Fibroblast of villous mesenchyme (primary cell): ENCODE measurements at places on chromosomes 6 and 20. TPM values are rescaled to one million over a fixed set of nuclear protein-coding genes. Genes with fewer than 3 reads are reported as not detected.

- DNase-seq, result no peak
Observed at GRCh38 chr20:59318201-59318790, 17.9 kb downstream of the EDN3 start.

The CLVS2 gene
- not detected in 2 replicates for total RNA-seq

GRCh38 chr6:137025786-137026730 lies 18.7 kb downstream of the IL20RA start:
- no peak for DNase-seq

The PBOV1 gene
- not detected in 2 replicates for total RNA-seq

GRCh38 chr20:36574366-36575135 lies 1.2 kb downstream of the TGIF2 start:
- peak; percentile 69 for DNase-seq

GRCh38 chr6:3032986-3033385 lies 33.3 kb downstream of the NQO2 start:
- DNase-seq, result no peak

The THBS2 gene
- total RNA-seq, result 374 and 478 TPM in 2 replicates

The PI16 gene
- total RNA-seq, result under 0.01 TPM in 2 replicates

- no peak for DNase-seq
Observed at GRCh38 chr20:55200317-55200716, 724.9 kb downstream of the DOK5 start.

GRCh38 chr20:20519269-20519668 lies 151.4 kb downstream of the INSM1 start:
- no peak for DNase-seq

DNA sequence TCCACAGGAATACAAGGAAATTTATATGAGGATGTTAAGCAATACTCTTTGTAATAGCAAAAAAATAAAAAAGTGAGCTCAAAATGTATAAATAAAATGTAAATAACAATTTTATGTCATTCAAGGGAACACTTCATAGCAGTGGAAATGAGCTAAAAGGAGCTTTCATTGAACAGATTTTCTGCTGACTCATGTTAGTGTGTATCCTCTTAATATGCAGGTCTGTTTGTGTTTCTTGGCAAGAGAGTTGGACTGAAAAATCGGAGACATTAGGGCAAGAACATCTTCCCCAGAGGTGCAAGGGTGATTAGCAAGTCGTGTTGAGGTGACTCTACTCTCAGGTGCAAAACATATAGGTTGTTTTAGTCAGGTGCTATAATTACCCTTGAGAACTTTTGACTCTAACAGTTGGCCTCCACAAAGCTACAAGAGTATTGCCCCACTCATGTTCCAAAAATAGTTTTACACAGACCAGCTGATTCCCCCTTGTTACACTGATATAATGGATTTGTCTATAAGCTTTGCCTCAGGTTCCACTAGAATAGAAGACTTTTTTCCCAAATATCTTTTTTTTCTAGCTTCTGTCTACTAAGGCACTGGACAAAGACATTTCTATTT lies 702.9 kb downstream of the TENT5A start:
- DNase-seq, result no peak

DNA sequence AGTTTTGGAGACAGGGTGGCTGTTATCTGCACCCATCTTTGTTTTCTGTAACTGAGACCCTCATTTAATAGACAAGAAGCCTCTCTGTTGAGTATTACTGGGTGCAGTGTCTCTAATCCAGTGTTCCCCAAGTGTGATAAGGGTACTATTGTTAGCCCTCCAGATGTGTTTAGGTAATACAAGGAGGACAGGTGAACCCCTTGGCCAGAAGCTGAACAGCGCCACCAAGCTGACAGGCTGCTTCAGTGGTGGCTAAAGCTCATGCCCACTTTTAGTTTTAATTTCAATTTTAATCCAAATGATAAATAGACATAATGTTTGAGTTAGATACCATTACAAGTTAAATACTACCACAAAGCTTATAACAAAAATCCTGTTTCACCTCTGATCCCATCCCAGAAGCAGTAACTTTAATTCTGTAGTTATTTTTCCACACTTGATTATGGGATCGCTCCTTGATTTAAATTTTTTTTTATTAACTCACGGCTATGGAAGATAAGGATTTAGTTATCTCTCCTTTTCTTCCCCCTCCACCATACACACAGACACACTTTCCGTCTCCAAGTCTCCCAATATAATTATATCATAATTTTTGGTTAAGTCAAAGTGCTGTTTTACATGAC lies 8.4 kb upstream of the STK35 start:
- no peak for DNase-seq

- no peak for DNase-seq
Observed at GRCh38 chr6:6003621-6004366, 2.9 kb downstream of the NRN1 start.

The CBLN4 gene
- not detected in 2 replicates for total RNA-seq
